ENCODE measurements at places on chromosomes 13 and 19.

- no peak for DNase-seq
Observed at GRCh38 chr13:35810321-35810720, 320.9 kb downstream of the DCLK1 start.

GRCh38 chr13:106350208-106350607 is 185.3 kb downstream of the EFNB2 start:
- no peak for DNase-seq

- DNase-seq, result peak; percentile 82
Observed at GRCh38 chr19:17488593-17489391, 18.5 kb downstream of the SLC27A1 start.

DNA sequence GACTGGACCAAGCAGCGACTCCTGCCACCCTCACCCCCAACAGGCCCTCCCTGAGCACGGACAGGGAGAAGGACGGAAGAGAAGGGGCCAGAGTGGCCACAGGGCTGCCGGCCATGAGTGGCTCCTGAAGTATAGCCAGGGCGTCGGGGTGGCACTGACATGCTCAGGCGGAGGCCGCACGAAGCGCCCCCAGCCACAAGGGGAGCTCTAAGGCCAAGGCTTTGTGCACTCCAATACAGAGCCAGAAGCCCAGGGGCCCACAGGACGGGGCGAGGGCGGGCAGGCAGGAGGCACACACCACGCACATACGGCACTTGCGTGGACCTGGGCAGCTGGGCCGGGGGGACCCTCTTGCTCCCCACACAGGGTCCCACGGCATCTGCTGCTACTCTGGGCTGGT is 52.0 kb downstream of the KLF2 start:
- DNase-seq, result no peak

DNA sequence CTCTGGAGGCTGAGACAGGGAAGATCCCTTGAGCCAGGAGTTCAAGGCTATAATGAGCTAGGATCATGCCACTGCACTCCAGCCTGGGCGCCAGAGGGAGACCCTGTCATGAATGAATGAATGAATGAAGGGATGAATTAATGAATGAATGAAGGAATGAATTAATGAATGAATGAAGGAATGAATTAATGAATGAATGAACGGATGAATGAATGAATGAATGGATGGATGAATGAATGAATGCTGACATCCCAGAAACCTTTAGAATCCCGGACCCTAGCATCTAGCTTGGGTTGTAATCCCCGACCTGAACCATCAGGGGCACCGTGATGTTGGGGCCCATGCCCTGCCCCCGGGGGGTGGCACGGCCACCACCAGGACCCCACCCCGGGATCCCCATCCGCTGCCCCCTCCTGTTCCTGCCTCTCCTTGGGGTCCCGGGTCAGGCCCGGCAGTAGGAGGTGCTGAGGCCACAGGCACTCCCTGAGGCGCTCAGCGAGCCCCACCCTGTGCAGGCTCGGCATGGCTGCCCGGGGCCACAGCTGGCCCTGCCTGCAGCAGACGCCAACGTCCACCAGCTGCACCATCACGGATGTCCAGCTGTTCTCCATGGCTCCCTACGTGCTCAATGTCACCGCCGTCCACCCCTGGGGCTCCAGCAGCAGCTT is 3.4 kb downstream of the EBI3 start:
- DNase-seq, result peak; percentile 55
